DMS79 (cell line): ENCODE measurements at places on chromosomes 7 and 10.
A peak's percentile ranks its signal among the peaks of the same experiment; 100 is the strongest.

DNA sequence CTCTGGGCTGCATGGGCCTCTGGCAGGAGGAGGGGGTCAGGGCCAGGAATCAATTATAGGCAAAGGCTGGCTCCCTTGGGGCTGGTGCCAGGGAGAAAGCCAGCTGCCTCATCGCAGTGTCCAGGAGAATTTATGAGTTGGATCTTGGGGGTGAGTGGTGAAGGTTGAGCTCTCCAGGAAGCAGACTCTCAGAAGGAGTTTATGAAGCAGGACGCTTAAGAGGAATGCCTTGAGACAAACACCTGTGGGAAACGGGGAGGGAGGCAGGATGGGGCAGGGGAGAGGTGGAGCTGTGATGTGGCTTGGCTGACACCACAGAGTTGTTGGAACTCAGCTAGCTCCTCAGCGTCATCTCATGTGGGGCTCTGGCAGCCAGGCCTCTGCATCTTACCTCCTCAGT lies 428.5 kb downstream of the RPS24 start:
- DNase-seq = peak; percentile 55

DNA sequence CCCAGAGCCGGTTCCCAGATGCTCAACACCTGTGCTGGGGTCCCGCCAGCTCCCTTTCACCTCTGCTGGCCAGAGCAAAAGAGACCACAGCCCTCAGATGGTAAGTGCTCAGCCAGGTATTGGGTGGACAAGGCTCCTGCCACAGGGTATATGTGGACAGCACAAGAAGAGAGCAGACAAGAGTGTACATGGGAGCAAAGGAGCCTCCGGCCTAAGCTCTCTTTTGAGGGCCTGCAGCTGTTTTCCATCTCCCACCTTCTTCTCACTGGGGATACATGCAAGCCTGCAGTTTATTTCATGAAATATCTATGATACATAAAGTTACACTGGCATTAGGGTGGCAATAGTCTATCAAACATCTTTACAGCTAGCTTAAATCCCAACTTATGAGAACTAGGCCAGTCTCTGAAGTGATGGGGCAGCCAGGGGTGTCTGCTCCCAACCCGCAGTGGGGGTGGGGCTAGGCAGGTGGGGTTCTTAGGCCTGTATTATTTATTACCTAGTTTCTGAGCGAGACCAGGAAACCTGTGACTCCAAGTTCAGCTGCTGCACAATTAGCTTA lies 50.4 kb upstream of the DDC start:
- DNase-seq = no peak

DNA sequence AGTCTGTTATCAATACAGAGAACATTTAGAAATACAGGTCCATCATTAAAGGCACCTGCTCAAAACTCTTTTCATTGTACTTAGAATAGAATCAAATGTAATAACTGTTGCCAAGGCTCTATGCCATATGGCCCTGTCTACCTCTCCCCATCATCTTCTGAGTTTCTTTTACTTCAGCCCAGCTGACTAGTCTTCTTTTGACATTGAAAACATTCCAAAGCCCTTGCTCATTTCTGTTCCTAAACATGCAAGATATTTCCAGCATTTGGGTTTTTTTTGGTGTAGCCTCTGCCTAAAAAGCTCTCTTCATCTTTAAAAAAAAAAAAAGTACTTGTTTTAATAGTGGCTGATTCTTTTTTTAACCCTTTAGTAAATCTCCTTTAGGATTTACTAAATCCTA lies 165.5 kb upstream of the SMIM30 start:
- DNase-seq = no peak

DNA sequence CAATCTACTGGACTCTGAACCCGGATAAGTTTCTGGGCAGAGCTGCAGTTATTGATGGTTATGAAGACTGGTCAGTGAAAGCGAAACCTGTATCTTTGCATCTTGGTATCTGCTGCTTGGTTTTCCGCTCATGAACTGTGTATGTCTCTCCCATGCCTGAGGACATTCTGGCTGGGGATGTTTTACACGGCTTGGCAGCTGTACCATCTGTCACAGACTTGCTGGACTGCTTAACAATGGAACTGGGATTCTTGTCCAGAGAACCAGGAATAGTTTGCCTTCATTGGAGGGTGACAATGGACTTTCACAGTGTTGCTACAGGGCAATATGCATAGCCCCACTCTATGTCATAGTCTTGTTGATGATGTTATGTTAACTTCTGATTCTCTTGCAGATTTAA lies 119.9 kb upstream of the TMEM106B start:
- no peak for DNase-seq

- no peak for DNase-seq
Observed at GRCh38 chr7:11133436-11133959, 159.8 kb downstream of the PHF14 start.

DNA sequence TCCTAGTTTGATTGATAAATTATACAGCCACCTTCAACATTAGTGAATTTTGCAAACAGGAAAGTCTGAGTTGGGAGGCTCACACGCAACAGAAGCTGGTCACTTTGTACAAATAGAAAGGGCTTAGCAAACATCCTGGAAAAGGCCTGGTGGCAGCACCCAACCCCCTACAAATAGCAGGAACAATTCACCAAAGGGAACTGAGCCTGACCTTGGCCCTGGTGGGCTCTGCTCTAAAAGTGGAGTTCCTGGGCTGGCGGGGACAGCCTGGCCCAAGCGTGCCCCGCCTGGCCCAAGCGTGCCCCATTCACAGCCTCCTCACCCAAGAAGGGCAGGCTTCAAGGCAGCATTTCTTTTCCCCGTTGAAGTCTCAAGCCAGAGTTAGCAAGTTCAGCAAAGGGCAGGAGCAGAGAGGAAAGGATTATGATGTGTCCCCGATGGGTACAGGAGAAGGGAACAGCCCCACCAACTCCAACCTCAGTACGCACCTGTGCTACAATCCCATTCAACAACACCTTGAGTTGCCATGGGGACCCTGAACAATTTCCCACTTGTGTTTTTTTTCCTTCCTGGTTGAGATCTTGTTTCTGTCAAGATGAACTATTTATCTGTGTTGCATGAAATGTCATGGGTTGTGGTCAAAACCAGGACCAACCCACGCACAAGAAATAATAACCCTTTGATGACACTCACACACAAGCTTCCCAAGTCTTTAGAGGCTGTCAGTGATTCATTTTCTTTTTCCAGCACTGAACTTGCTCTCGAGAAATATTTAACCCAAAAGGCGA lies 43.4 kb downstream of the RGS10 start:
- no peak for DNase-seq

GRCh38 chr7:43735403-43735801 lies 6.1 kb upstream of the COA1 start:
- no peak for DNase-seq

DNA sequence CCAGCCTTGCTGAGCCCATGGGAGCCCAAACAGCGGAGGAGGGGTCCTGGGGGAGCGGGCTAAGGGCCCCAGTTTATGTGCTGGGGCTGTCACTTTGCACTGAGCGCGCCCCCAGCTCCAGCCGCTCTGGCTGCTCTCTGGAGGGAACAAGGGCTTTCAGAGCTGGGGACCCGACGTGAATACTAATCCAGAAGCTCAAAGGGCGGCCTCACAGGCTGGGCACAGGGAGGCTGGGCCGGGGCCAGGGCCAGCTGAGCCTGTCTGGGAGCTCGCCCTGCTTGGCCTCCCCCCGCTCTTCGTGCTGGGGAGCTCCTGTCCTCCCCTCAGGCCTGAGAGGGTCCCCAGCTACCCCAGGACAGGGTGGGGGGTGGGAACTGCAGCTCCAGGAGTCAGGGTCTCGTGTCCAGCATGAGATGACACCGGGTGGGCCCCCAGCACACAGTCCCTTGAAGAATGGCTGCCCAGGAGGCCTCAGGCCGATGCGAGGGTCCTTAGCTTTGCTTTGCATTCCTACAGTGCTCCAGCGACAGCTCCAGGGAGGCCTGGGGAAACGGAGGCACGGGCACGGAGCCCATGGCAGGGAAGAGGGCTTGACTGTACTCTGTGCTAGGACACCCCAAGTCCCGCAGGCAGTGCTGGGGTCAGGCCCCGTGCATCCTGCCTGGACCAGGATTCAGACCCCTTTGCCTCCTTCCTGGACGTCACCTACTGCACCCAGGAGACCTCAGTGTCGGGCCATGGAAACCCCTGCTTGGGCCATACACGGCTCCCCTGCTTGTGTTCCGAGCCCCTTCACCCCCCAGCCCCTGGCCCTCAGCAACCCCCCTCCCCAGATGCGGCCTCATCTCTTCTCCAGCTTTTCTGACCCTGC lies 5.8 kb upstream of the AMZ1 start:
- no peak for DNase-seq

DNA sequence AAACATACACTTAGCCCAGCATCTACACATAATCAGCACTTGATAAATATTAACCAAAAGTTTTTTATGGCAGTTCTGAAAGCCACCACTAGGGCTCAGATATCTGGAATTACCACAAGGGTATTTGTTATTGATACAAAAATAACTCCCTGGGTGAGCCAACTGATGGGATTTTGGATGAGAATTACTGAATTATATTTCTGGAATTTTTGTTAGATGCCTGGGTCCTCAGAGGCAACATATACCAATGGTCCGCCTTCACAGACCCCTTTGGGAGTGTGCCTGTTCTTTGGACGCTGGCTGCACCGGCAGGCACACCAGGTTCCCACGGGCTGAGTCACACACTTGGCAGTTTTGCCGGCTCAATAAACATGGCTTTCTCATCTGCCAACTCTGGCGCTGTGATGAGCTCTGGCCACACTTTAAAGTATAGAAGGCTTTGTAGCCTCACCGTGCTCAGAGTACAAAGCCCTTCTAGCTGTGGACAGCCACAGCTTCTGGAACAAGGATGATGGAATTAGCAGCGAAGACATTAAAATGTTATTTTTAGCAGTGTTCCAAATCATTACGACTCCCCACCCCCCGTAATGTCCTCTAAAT lies 24.5 kb upstream of the EEPD1 start:
- DNase-seq = no peak

GRCh38 chr7:55185321-55185802 lies 166.5 kb downstream of the EGFR start:
- no peak for DNase-seq

- DNase-seq = no peak
Observed at GRCh38 chr7:113026941-113027340, 59.7 kb downstream of the GPR85 start.

GRCh38 chr7:143376396-143376795 lies 4.7 kb upstream of the ZYX start:
- no peak for DNase-seq

- DNase-seq = no peak
Observed at GRCh38 chr7:25624833-25625232, 396.5 kb upstream of the NPVF start.

- no peak for DNase-seq
Observed at GRCh38 chr7:95766657-95767056, 5.7 kb upstream of the DYNC1I1 start.

DNA sequence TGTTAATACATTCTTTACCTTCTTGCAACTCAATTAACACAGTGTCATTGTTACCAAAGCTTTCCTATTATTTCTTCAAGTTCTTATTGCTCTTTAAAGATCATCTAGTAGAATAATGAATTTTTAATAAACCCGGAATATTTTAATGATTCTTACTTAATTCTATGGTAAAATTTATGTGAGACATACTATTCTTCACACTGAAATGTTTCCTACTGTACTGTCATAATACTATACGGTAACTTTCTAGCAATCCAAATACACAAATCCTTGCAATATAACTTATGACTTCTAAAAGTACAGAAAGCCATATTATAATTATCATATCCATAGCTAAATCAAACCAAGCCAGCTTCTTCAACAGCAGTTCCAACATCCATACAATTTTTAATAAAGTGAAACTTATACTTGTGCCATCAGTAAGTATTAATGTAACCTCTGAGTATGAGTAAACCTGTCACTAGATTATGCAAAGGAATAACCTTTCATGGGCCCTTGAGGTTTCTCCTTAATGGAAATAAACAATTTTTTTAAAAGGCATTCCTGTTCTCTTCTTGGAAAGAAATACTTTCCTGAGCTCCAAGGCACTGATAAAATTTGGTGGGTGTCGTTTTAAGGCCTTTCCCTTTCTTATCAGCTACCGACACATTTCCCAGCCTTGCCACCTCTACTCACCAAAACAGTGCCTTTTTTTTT lies 87.4 kb downstream of the IMMP2L start:
- no peak for DNase-seq

GRCh38 chr7:106644999-106645398 lies 16.0 kb downstream of the CCDC71L start:
- no peak for DNase-seq

DNA sequence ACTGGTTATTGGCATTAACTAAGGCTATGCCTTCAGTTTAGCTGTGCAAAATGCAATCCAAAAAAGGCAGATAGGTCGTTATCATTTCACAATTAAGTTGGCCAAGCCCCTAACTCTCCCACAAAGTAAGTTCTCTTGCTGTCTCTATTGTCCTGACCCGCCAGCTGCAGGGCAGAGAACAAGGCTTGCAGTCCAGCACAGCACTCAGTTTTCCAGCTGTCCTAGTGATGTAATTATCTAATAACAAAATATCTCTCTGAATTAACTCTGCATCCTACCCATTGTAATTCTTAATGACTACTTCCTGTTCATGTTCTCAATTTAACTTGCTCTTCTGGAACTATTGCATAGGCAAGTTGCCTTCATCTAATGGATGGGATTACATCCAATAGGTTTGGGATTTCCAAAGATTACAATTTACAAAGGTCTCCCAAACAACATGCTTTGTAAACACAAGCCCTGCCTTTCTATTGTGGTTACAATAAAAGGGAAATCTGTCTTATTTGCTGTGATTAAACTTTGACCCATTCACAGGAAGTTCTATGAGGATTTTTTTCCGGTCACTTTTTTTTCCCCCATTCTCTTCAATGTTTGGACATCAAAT lies 55.2 kb downstream of the CDK6 start:
- DNase-seq = no peak

- DNase-seq = no peak
Observed at GRCh38 chr10:69955211-69955805, 97.3 kb upstream of the MACROH2A2 start.

- DNase-seq = no peak
Observed at GRCh38 chr10:112758961-112759360, 191.1 kb upstream of the TCF7L2 start.

- peak; percentile 60 for DNase-seq
Observed at GRCh38 chr10:98030093-98030821, at the start of gene CRTAC1. Gene CRTAC1 (minus strand): TSS chr10:98030621. CDS start chr10:98030472, 149 bp downstream.

DNA sequence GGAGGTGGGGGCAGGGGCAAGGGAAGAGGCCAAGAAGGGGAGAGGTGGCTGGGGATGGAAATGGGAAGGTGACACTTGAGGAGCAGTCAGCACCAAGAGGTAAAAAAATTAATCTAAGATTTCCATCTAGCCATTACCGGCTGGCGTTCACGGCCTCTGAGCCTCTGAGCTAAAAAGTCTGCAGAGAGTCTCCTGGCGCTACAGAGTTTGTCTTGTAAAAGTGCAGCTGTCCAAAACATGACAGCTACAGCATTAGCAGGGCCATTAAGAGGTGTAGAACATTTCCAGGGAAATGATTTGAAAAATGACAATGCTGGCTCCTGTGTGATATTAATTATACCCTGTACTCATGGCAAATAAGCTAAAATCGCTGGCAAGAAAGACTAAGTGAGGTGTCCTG lies 167.6 kb downstream of the LRMDA start:
- no peak for DNase-seq
